ENCODE measurements at places on chromosomes 11 and 22.

DNA sequence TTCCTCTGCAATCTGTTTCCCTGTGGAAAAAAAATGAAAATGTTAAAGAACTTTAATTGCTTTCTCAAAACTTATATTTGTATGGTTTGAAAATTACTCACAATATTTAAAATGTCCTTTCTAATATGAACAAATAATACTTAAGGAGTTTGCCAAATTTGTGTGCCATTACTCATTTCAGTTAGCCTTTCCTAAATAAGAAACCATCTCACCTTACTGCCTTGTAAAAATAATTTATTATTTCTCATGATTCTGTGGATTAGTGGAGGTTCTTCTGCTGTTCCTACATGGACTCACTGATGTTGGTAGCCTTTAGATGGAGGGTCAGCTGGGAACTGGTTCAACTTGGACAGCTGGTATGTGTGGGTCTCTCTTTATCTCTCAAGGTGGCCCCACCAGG lies 428.6 kb downstream of the CNTN5 start:
- no peak for DNase-seq

DNA sequence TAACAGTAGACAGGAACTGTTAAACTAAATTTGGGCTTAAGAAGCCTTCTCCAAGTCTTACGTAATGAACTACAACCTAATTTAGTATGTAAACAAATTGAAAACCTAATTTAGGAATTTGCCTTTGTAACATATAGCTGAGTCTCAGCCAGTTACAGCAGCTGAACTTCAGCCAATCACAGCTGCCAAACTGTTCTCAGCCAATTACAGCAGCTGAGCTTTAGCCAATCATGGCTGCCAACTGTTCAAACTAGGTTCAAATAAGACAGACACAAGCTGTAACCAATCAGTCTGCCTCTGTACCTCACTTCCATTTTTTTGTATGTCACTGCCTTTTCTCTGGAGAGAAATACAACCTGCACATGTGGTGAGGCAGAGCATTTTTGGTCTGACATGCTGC lies 95.0 kb upstream of the CD44 start:
- no peak for DNase-seq

- DNase-seq, result no peak
Measured at GRCh38 chr22:21589396-21589795, 21.9 kb downstream of the UBE2L3 start.

DNA sequence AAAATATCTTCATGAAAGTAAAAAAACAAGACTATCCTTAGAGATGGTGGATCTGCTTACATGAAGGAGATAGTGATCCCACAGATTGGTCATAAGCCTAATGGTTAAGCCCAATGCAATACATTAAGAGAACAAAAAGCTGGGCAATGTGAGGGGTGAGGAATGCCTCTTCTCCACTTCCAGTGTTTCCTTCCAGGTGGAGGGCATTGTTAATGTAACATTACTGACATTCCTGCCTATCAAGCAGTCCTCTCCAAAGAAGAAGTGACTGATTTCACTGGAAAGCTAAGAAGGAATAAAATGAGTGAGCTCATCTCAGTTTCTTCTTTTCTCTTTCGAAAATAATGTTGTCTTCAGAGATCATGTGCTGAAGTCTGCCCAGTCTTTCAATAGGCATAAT lies 207.8 kb downstream of the RAB38 start:
- DNase-seq, result no peak

DNA sequence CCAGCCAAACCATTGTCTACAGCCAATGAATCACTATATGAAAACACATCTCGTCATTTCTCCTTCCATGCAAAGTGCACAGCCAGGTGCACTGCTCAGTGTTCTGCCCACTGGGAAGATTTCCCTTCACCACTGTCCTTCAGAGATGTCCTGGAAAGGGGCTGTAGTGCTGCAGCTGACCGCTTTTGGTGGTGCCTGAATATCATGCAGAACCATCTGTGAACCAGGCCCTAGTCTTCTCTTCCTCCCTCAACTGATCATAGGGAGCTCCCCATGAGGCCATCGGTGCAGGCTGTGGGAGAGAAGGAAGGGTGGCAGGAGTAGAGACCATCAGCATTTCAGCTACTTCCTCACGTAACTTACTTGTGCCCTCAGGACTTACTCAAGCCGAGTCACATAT lies 70.2 kb downstream of the GAB4 start:
- DNase-seq, result no peak

Measured in T-helper 22 cell (primary cell).